ENCODE measurements at places on chromosomes 7 and 10.

DNA sequence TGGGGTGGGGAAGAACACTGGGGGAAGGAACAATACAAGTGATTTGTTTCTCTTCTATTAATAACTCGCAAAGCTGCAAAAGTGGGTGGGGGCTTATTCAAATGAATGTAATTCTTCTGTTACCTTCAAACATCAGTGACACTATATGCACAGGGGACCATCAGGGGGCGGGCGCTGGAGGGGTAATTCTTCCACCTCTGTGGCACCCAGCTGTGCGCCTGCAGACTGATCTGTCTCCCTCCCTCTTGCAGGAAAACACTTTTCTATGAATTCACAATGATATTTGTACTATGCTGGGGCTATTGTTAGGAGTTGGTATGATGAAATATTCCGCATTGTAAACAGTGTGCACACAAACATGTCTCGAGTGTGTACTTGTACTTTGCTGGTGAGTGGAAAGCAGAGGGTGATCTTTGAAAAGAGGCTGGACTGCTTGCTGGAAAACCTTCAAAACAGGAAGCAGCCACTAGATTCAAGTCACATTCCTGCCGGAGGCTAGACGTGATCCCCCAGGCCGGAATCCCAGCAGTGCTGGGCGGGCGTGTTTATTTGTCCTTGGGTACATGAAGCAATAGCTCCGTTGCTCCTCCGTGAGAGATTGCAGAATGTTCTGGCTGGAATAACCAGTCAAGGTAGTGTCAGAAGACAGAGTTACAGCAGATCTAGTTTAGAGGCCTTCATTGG lies 15.8 kb upstream of the BNIP3 start:
- DNase-seq = peak; percentile 3

- DNase-seq = no peak
Observed at GRCh38 chr7:150972741-150973140, 5.4 kb downstream of the KCNH2 start.

DNA sequence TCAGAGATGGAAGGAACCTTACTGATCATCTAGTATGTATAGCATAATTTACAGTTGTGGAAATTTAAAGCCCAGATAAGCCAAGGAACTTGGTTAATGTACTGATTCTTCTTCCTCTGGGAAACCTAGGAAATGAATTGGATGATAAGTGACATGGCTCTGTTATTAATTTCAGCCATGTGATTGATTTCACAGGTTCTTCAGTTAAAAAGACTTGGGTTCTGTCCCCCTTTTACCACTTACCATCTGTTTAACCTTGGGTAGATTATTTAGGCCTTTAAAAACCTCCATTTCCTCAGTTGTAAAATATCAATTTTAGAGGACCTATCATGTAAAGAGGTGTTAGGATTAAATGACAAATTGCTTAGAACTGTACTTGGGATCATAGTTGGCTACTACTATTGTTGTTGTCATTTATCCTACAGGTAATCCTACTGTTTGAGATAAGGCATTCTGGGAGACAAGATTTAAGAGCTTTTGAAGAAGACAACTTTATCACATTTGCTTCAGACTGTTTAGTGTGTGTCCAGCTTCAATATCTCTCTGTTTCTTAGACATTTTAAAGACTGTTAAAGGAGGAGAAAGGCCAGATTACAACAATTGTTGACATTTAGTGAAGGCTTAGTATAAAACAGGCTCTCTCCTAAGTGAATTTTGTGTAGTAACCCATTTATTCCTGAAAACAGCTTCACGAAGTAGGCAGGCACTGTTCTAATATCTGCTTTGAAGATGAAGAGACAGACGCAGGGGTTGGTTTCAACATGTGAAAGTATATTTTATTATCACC lies 997.1 kb upstream of the C7orf33 start:
- no peak for DNase-seq

DNA sequence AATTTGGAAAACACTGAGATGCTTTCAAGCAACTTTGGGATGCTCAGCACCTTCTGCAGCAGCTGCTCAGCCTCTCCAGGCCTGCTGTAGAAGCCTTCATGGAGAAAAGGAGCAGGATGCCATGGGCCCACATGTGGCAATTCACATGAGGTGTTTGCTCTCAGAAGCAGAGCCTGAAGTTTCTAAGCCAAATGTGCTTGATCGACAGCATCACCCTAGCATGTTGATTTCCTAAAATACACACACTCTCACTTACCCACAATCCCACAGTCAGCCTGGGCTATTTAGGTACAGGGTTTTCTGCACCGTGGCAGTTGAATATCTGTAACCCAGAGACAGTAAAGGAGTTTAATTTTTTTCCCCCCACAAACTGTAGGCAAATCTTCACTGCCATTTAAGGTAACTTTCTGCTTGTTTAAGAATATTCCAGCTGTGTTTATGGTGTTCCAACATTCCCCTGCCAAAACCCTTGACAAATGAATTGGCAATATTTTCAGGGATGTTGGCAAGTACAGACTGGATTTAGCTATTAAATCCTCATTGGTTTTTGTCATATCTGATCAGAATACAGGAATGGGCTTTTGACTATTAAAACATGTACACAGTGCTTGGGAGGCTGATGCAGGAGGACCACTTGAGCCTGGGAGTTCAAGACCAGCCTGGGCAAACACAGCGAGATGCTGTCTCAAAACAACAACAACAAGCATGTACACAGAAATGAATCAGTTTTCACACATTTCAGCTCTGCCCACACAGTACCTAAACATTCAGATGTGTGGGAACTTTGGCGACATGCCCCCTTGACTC lies 244.2 kb downstream of the CELF2 start:
- DNase-seq = no peak

DNA sequence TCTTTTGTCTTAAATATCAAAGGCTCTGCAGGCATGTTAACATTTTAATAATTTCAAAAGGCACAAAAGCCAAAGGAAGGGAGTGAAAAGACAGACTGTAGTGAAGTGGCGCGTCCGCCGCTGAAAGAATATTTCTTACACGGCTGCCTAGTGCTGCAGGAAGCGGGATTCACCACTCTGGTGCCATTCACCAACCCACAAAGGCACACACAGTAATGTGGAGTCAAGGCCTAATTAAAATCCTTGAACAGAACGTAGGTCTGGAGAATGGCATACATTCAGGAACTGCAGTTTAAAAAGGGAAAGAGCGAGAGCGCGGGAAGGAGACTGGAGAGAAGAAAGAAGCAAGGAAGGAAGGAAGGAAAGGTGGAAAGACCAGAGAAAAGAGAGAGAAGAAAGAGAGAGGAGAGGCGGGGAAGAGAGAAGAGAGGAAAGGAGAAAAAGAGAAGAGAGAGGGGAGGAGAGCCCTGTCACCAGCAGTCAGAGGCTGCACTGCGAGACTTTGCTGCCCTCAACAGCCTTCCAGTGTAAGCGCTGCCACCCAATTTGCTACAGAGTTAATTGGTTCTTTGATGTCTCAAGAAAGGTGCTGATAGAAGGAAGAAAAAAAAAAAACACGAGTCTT lies 554.0 kb downstream of the MDFIC start:
- peak; percentile 18 for DNase-seq

DNA sequence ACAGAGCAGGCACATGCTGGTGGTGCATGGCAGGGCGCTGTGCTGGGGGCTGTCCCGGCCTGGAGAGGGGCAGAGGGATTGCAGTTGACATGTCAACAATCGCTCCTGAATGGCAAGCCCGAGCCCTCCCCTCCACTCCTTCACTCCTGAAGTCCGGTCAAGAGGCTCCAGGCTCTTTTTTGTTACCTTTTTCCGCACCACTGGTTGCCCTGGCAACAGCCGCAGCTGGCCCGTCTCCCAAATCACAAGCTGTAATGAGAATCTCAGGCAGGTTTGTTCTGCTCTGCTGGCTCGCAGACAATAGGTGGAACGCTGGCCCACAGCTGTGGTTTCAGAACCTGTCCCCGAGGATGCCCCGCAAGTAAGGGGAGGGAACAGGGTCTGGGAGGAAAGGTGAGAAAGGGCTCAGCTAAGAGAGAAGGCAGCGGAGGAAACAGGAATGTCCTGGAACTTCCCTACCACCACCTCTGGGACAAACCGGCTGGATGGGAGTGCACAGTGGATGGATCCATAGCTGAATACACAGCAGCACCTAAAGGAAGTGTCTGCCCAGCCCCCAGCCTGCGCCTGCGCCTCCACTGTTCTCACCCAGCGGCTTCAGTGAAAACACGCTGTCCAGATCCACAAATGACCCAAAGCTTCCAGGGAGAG lies 58.9 kb downstream of the CALML3 start:
- peak; percentile 91 for DNase-seq

DNA sequence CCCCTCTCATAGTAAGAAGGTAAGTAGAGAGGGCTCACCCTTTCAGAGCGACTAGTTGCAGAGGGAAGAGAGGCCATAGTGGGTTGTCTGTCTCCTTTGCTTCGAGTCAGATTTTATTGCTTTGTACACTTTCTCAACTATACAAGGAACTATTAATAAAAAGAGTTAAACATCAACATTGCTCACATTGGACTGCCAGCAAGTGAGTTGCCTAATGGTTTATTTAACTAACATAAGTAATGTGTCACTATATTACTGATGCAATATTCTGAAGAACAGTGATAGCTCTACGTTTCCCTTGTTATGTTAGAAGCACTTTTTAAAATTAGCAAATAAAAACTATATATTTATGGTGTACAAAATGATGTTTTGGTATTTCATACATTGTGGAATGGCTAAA lies 451.0 kb downstream of the GRM8 start:
- no peak for DNase-seq

GRCh38 chr7:6294839-6295238 lies 22.4 kb upstream of the CYTH3 start:
- DNase-seq = no peak

GRCh38 chr10:33638891-33639290 lies 304.4 kb upstream of the NRP1 start:
- DNase-seq = no peak

GRCh38 chr7:133391206-133391605 lies 138.3 kb downstream of the EXOC4 start:
- DNase-seq = no peak

- DNase-seq = no peak
Observed at GRCh38 chr7:2807845-2808772, 36.0 kb downstream of the GNA12 start.

- no peak for DNase-seq
Observed at GRCh38 chr10:34812771-34813170, 2.3 kb downstream of the PARD3 start.

- DNase-seq = no peak
Observed at GRCh38 chr7:12601302-12601869, 30.9 kb downstream of the SCIN start.

DNA sequence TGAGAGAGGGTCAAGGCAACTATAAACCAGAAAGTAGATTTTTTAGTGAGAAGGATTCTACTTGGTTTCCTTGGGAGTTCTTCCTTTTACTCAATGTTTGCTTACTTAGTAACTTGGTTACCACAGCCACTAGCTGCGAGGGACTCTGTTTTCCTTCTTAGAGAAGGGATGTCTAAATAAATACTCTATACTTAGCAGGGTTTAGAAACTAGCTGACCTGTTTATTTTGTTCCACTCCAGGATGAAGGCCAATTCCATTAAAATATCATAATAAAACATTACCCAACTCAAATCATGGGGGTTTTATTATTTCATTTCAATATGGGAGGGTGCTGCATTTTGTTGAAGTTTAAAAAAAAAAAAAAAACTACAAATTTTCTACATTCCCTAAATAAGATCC lies 87.3 kb downstream of the PPP1R3A start:
- DNase-seq = no peak

DNA sequence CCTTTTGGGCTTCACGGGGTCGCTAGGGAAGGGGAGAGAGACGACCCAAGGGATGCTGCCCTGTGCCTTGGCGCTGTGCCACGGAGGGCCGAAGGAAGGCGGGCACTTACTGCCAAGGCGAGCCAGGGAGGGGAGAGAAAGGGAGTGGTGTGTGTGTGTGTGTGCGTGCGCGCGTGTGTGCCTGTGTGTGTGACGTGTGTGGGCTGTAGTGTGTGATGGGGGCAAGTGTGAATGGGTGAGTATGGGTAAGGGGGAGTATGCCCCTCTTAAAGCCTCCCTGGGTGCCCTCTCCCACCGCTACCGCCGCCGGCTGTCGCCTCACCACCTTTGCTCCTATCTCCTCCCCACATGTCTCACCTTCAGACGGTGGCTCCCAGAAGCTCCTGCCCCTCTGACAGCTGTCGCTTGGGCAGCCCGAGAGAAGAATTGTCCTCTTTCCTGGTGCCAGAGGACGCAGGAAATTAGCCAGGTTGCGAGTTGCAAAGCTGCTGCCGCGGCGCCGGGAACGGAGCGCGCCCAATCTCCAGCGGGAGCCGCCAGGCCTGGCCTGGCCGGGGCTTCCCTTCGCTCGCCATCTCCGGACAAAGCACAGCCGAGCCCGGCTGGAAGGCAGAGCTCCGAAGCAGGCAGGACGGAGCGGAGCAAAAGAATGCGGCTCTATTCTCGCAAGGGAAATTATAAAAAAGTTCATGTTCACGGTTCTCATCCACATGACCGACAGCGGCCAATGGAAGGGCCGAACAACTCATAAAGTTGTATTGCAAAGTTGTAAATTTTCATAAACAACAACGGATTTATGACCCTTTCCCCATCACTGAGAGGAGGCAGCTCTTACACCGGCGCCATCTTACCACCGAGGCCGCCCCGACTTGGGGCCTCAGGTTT lies at the start of gene HOXA3:
TSS of gene HOXA3 (minus strand) at position 653 of the 885 bp plus-strand sequence. CDS start 41,943 bp downstream, outside the sequence.
- DNase-seq = no peak

GRCh38 chr7:134318443-134318842 lies 1.7 kb upstream of the SLC35B4 start:
- DNase-seq = no peak

DNA sequence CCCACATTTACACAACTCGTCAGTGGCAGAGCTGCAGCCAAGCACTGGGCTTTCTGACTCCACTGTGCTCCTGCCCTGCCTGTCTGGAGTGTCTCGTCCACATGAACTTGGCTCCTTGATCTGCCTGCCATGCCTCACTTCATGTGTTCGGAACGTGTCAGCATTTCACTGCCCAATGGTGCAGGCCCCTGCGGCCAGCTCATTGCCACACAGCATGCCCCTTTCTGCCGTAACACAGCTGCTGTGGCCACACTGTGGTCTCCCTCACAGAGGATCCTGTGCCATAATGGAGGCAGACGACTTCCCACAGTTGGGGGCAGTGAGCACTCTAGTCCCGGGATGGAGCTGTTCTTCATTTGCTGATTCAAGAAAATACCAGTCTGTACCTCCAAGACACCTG lies 94.2 kb upstream of the GJD4 start:
- DNase-seq = no peak

DNA sequence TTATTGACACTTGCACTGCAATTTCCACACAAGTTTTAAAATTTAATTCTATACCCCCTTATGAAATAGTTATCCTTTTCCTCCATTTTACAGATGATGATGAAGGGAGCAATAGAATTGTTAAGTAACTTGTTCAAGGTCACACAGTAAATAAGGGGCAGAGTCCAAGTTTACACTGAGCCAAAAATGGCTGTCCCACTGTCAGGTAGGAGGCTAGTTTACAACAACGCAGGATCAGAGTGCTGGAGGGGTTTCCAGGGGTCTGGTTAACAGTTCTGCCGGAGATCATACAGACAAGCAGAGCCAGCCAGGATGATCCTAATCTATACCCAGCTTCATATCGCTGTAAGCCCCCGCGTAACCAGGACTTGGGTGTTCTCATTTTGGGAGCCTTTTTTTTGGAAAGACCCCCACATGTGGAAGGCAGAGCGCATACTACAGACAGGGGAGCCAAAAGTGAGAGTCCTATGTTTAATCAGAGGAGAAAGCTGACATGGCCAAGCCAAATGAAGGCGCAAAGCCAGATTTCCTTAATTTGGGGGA lies 524 bp upstream of the UNC5B start:
- no peak for DNase-seq

- DNase-seq = no peak
Observed at GRCh38 chr7:13682626-13683025, 306.8 kb downstream of the ETV1 start.

- DNase-seq = no peak
Observed at GRCh38 chr7:31017032-31017675, 35.0 kb upstream of the ADCYAP1R1 start.

GRCh38 chr7:85554236-85555178 lies 367.7 kb upstream of the SEMA3D start:
- peak; percentile 72 for DNase-seq

- no peak for DNase-seq
Observed at GRCh38 chr7:108292541-108292940, 162.4 kb upstream of the LAMB4 start.

All from NCI-H774 (cell line).